ENCODE measurements at places on chromosomes 7 and 10.
A peak's percentile ranks its signal among the peaks of the same experiment; 100 is the strongest.

GRCh38 chr10:60417024-60417423 lies 27.3 kb upstream of the ANK3 start:
- DNase-seq = no peak

GRCh38 chr7:114930829-114931655 lies 9.1 kb downstream of the MDFIC start:
- no peak for DNase-seq

- DNase-seq = no peak
Measured at GRCh38 chr7:112905950-112906349, 115.8 kb upstream of the TMEM168 start.

- no peak for DNase-seq
Measured at GRCh38 chr10:48307711-48308018, 1.2 kb downstream of the MAPK8 start.

DNA sequence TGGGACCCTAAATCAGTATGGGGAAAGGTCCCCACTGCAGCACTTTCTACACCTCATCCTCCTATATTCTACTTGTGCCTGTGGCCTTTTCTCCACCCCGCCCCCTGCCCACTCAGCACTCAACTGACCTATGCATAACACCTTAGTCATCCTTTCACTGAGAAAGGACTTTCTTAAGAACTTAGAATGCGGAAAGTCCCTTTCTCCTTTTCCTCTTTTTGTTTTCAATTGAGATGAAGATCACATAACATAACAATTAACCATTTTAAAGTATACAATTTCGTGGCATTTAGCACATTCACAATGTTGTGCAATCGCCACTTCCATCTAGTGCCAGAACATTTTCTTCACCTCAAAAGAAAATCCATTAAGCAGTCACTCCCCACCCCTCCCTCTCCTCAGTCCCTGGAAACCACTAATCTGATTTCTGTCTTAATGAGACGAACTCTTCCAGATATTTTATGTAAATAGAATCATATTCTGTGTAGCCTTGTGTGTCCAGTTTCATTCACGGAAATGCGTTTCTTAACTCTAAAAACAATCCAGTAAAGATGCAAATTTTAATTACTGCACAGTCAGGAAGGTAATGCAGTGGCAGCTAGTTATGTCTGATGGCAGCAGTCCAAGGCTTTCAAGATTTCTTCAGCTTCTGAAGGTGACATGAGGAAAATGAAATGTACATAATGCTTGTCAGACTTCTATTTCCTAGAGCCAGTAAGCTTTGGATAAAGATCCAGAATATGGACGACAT lies 41.7 kb downstream of the FAS start:
- DNase-seq = peak; percentile 65

DNA sequence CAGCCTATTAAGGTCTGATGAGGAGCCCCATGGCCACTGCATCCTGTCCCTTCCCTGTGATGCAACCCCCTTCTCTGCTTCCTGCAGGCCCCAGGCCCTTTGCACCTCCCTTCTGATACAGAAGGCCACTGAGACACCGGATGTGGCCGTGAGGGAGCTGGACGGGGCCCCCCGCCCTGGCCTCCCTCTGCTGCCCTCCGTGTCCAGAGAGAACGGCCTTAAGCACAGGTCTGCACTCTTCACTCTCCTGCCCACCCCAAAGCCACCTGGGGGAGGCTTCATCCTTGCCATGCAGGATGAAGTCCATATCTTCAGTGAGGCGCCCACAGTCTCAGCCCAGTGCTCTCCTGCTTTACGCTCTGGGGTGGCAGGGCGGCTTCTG lies 86.9 kb upstream of the GNA12 start:
- DNase-seq = peak; percentile 41

- no peak for DNase-seq
Measured at GRCh38 chr7:130461272-130461671, 20.5 kb upstream of the CEP41 start.

DNA sequence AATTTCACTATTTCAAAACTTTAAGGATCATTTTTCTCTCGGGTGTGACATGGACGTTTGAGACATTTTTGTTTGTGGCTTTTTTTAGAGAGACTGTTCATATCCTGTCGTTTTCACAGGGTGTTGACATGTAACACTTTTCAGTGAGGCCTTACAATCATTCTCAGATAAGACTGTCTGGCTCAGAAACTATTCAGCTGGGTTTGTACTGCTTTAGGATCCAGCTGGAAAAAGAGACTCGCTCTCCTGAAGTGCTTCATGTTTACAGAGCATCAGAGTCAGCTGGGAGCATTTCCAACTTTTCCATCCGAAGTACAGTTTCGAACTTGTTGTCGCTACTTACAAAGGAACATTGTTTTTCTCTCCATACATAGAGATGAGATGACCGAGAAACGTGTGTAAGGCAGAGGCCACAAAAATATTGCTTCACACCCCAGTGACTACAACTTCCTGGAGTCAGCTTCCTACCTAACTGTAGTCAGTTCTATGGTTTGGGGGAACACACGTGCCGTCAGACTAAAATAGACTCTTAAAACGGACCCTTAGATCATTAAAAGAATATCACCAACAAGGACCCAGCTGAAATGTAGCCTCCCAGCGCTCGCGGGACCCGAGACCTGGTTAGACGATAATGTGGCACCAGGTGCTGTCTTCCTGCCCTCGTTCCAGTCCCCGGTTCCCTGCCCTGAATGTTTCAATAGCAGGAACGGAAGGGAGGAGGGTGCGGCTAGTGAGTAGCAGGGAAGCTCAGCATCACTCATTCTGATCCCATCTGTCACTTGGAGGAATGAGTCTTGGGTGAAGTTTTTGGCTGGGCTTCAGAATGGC lies 78.0 kb downstream of the MKI67 start:
- no peak for DNase-seq

- DNase-seq = peak; percentile 63
Measured at GRCh38 chr10:60434418-60435046, 44.9 kb upstream of the ANK3 start.

- peak; percentile 79 for DNase-seq
Measured at GRCh38 chr10:90787393-90788198, 70.2 kb downstream of the HTR7 start.

DNA sequence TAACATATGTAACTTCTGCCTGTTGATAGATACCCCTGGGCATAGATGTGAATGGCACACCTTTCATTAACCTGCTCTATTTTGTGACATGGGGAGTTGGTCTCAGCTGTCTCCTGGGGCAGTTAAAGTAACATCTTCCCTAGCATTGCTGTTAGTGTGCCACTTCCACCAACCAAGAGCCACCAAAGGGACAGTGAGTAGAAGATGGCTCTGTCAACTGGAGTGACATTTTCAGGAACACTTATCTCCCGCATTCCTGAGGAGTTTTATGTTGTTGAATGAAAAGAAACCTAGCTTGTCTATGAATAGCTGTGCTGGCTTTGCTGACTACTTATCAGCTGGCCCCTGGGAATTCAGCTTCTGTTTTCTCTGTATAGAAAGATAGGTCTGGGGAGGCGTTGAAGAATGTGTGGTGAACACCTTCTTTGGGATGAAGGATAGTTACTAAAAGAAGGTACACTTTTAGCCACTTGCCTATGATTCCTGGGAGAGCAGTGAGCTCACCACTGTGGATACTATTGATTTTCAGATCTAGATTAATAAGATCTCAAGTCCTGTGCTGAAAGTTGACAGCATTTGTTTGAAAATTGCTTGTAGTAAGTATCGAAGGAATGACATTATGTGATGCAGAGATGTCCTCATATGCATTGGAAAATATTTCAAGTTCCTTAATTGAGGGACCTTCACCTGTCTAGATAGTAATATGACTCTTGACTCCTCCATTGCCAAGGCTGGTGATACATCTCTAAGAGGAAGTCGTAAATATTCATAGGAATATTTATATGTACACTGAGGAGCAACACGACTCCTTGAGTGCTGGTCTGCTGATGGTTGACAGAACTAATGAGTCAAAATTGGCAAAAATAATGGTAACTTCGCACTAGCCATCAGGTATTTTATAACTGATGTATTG lies 7.6 kb downstream of the STARD3NL start:
- no peak for DNase-seq

DNA sequence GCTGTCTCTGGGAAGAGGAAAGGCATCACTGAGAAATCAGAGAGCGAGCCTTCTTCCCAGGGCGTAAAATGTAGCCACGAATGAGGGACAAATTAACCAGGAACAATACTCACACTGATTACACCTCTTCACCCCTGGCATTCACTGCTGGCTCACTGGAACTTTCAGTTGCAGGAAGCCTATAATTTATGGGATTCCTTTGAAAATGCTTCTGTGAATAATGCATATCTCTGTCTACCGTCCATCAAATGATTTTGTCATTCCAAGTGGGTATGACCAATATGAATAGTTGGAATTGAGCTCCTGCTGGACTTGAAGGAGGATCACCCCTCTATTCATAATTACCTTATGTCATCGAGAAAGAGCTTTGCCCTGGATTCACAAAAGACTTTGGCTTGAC lies 360.3 kb upstream of the FZD8 start:
- no peak for DNase-seq

GRCh38 chr10:31678575-31679516 lies 249.8 kb downstream of the ARHGAP12 start:
- DNase-seq = no peak

DNA sequence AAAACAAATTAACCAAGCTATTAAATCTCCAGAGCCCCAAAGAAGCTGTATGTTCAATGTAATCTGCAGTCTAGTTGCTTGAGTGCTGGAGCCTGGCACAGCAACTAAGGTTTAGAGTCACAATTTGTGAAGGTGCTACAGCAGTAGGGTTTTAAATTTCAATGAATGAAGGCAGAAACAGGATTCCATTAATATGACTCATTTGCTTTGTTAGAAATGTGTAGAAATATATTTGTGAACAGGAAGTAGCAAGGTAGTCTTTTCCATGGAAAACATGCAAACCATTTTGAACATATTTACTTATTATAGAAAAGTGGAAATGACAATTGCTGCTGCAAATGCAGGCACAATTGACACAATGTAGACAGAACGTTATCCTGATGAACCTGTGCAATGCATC lies 149.0 kb upstream of the STEAP4 start:
- no peak for DNase-seq

GRCh38 chr7:117858712-117859111 lies 14.5 kb downstream of the CTTNBP2 start:
- DNase-seq = no peak

GRCh38 chr10:29473406-29474100 lies 161.2 kb downstream of the SVIL start:
- no peak for DNase-seq

DNA sequence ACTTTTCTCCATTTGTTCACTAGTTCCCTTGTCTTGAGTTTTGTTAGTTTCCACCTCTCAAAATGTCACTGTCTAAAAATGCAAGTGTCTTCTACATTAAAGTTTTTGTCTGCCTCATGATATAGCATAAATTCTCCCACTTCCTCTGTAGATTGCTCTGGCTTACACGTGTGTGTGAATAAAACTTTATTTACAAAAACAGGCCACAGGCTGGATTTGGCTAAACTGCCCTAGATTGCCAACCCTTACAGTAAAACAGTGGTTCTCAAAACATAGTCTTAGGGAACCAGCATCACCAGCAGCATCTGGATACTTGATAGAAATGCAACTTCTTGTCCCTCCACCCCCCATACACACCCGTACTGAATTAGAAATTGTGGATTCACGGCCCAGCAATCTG lies 207.8 kb downstream of the VTI1A start:
- no peak for DNase-seq

DNA sequence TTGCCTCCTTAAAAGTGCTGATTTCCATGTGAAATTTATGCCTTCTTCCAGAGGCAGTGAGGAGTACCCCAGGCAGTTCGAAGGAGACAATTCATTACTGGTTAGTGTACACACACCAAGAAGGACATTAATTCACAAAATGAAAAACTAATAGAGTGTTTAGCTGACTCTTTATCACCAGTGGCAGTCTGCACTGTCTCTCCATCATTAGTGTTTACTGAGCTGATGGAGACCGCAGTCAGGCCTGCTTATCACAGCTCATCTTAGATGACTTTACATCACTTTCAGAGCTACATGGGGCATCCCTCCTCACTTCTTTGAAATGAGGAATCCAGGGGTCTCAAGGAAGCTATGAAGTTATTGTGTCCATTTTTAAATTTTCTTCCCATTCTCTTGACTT lies 155.5 kb upstream of the LRGUK start:
- DNase-seq = no peak

DNA sequence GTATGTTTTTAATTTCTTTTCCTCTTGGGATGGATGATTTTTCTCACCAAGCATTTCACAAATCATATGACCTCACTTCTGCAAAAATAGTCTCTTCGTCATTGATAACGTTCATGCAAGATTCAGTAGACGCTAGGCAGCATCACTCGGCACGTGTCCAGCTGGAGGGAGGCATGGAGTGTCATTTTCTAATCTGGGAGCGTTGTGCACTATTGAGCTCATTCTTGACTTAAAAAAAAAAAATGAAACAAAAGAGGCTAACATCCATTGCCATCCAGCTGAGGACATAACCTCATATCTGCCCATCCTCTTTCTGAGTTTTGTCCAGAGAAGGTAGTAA lies 56.2 kb downstream of the COL17A1 start:
- no peak for DNase-seq

- no peak for DNase-seq
Measured at GRCh38 chr10:104104926-104105325, 17.0 kb upstream of the SFR1 start.

- no peak for DNase-seq
Measured at GRCh38 chr10:119203006-119203405, 4.4 kb upstream of the GRK5 start.

- no peak for DNase-seq
Measured at GRCh38 chr10:117544004-117544701, 1.6 kb downstream of the EMX2 start.

DNA sequence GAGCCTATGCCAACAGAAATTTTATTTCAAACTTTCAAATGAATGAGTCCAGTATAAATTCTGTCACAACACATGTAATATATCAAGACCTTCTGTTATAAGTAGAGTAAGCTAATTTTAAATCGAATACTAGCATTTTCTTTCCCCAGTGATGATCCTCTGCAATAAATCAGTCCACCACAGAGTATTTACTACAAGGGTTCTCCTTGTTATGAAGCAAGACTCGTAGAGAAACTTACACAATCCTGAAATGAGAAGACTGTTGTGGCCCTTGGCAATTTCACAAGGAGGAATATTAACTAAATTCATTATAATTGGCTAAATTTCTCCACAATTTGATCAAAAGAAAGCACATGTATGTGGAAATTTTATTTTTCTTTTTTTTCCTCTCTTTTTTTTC lies 312.4 kb upstream of the DGKB start:
- no peak for DNase-seq

DNA sequence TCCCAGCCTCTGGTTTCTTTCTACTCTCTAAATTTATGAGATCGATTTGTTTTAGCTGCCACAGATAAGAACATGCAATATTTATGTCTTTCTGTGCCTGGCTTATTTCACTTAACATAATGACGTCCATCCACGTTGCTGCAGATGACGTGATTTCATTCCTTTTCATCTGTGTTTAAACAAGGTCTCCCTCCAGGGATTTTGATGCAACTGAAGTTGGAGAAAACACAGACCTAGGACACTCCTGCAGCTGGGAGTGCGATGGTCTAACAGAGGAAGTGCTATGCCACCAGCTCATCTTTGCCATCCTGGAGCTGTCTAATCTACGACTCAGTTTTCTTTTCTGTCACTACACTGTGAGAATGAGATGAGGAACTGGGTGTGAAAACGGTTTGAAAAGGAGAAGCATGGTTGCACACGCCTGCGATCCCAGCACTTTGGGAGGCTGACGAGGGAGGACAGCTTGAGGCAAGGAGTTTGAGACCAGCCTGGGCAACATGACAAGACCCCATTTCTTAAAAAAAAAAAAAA lies 1.5 kb upstream of the KCTD7 start:
- DNase-seq = no peak

GRCh38 chr10:29896053-29896452 lies 163.3 kb downstream of the JCAD start:
- DNase-seq = no peak

Measured in endodermal cell (in vitro differentiated cells).